ENCODE measurements at places on chromosomes 1 and 21.

DNA sequence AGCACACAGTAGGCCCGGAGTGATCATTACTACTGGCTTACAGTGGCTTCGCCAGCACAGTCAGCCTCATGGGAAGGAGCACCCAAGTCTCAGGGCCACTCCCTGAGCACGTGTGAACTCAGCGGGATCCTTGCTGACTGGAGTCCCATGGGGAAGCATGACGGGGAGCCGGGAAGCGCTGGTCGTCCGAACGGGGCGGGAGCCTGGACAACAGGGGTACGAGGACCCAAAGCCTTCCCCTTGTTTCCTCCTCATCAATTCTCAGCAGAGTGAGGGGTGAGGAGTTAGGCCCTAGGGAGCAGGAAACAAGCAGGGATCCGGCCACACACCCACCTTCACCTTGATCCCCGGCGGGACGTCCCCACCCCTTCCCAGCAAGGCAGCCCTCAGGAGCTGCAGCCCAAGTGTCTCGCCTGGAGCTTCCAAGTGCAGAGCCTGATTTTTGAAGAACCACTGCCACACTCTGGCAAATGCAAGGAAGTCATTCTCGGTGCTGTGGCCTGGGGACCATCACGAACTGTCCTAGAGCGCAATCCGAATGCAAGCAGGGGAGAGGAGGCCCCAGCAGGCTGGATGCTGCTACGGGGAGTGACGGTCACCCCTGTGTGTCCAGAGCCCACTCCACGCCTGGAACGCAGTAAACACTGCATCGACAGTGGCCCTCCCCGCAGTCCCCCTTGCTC, 35.5 kb downstream of the TOMM20 start:
- DNase-seq: no peak

GRCh38 chr21:34971656-34972055, 77.4 kb downstream of the RUNX1 start:
- DNase-seq: no peak

DNA sequence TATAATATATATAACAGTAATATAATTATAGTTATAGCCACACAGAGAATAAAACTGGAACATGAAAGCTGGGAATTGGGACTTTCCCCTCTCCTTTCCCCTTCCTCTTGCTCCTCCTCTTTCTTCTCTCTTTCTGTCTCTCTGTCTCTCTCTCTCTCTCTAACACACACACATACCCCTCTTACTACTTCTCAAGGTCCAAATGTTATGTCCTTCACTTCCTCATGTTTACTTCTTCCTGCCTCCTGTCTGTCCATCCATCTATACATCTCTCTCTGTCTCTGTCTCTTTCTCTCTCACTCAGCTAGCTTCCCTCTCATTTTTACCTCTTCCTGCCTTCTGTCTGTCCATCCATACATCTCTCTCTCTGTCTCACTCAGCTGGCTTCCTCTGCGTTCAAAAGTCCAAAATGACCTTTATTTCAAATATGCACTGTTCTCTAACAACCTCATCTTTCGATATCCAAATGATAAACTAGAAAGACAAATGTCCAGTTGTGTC, 261.1 kb downstream of the SIPA1L2 start:
- DNase-seq: no peak

- no peak for DNase-seq
Measured at GRCh38 chr1:223007935-223008334, 135.1 kb downstream of the TLR5 start.

GRCh38 chr1:172467446-172467845, 23.6 kb upstream of the PIGC start:
- no peak for DNase-seq

- DNase-seq: no peak
Measured at GRCh38 chr1:57309630-57310029, 114.2 kb downstream of the DAB1 start.

- no peak for DNase-seq
Measured at GRCh38 chr1:66624412-66625060, 90.6 kb downstream of the SGIP1 start.
